Kidney epithelial cell (primary cell): ENCODE measurements at places on chromosomes 1 and 21. TPM values are rescaled to one million over a fixed set of nuclear protein-coding genes. Genes with fewer than 3 reads are reported as not detected.

GRCh38 chr1:29876902-29877301 lies 640.6 kb downstream of the PTPRU start:
- no peak for DNase-seq

DNA sequence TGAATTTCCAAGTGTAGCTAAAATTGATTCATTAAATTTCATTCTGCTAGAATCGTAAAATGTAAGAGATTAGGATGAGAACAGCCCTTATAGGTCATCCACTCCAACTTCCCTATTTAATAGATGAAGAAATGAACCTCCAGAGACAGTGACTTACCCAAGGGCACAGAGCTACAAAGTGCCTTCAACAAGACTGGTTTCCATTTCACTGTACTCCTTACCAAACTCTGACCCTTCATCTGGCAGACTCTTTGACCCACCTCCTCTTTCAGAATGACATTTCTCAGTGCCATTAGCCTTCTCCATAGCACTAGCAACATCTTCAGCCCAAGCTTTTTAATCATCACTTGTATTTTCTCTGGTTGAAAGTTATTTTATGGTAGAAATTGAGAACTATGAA lies 161.3 kb downstream of the NEK7 start:
- DNase-seq, result no peak

- no peak for DNase-seq
Observed at GRCh38 chr1:239386453-239387303, at the start of gene CHRM3. TSS of gene CHRM3 (plus strand) at chr1:239386568. CDS start at chr1:239907452, 520,884 bp downstream.

- DNase-seq, result no peak
Observed at GRCh38 chr21:38821959-38822682, 16.4 kb downstream of the ETS2 start.

Gene DYRK3
- total RNA-seq, result 14.8 and 17.9 TPM in 2 replicates

DNA sequence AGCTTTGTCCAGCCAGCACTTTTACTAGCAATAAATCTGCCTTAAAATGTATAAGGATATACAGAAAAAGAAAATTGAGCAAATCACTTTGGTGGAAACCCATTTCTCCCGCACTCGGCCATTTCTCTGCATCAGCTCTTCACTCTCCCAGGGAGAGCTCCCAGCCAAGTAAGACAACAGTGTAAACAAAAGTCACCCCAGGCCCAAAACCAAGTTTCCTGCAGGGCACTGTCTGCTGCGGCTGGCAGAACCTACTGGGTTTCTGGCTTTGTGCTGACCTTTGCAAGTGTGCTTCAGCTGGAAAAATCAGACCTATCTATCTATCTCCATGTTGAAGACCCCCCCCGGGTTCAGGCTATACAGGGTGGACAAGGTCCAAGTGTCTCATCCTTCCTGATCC lies 476.7 kb upstream of the CAMK1G start:
- DNase-seq, result no peak

Gene INSRR
- not detected in 2 replicates for total RNA-seq

Gene CZIB
- total RNA-seq, result 54.8 and 55.9 TPM in 2 replicates

- DNase-seq, result no peak
Observed at GRCh38 chr1:100775483-100775882, 55.9 kb downstream of the VCAM1 start.

- DNase-seq, result no peak
Observed at GRCh38 chr1:199151634-199152425, 513.0 kb downstream of the PTPRC start.
